ENCODE measurements at places on chromosomes 1 and 21. TPM values are rescaled to one million over a fixed set of nuclear protein-coding genes. Genes with fewer than 3 reads are reported as not detected.

GRCh38 chr1:96580920-96581319 is 140.7 kb upstream of the PTBP2 start:
- H3K27me3 ChIP-seq = peaks cover 9% of the 10 kb centered on the region
- H3K36me3 ChIP-seq = no peaks in the 10 kb centered on the region
- no peaks in the 10 kb centered on the region for H3K4me1 ChIP-seq
- no peak overlapping the region for H3K4me3 ChIP-seq

GRCh38 chr1:43383449-43383848 is 6.2 kb downstream of the MED8 start:
- H3K36me3 ChIP-seq = peaks cover 11% of the 10 kb centered on the region
- no peaks in the 10 kb centered on the region for H3K27me3 ChIP-seq
- H3K4me3 ChIP-seq = no peak overlapping the region
- DNase-seq = no peak

DNA sequence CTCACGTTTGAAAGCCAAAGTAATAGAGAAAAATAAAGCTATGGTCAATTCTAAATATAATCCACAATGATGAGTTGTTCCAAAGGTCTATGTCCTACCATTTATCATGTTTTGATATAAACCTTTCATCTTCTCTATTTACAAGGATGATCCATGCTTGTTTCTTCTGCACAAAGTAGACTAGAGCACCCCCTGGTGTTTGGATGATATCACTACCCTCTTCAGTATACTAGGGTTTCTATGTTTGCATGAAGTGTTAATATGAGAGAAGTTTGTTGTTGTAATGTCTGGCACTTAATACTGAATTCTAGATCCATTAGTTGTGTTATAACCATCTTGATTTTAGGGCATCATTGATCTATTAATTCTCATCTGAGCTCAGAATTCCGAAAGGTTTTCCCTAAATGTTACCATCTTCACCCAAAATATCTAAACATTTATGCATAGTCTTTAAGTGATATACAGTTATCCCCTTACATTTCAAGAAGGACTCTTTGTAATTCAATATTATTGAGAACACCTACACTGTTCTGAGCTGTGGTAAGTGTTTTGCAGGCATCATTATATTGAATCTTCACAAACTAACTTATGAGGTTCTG is 21.1 kb downstream of the CLDN8 start:
- H3K36me3 ChIP-seq = no peaks in the 10 kb centered on the region
- no peaks in the 10 kb centered on the region for H3K4me1 ChIP-seq
- no peak for DNase-seq
- H3K4me3 ChIP-seq = no peak overlapping the region
- H3K27ac ChIP-seq = no peak overlapping the region

DNA sequence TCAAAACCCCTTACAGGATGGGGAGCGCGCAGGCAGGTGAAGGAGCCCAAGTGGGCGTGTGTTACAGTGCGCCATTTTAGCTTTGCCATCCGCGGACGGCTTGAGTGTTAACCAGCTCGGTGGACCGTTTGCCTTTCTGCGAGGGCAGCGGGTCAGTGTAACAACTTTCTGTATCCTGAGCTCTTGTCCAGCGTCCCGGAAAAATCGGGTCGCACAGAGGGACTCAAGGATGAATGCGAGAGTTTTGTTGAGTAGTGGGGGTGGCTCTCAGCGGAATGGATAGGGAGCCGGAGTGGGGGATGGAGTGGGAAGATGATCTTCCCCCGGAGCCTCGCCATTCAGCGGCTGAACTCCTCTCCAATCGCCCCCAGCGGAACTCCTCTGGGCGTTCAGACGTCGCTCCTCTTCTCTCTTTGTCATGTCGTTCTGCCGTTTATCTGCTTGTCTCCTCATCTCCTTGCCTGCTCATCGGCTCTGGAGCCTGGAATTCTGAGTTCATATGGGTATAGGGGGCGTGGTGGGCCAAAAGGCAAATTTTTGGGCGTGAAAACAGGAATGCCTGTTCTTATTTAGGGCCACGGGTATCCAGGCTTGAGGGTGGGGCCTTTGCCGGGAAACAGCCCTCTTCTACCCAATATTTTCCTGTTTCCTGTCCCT is 295.4 kb downstream of the CTH start:
- H3K27ac ChIP-seq = no peak overlapping the region
- H3K4me1 ChIP-seq = no peaks in the 10 kb centered on the region
- peaks cover 16% of the 10 kb centered on the region for H3K27me3 ChIP-seq
- no peak overlapping the region for H3K4me3 ChIP-seq
- H3K36me3 ChIP-seq = no peaks in the 10 kb centered on the region

The PHACTR4 gene
- 23.9 TPM for total RNA-seq

The S100A12 gene
- not detected for total RNA-seq

The P3H1 gene
- total RNA-seq = 27.8 TPM

The ITGB2 gene
- 223 TPM for total RNA-seq

The FLG2 gene
- not detected for total RNA-seq

The SPRR1B gene
- total RNA-seq = not detected
